ENCODE measurements at places on chromosomes 5 and 9. TPM values are rescaled to one million over a fixed set of nuclear protein-coding genes. Genes with fewer than 3 reads are reported as not detected.

HMGCR gene
- 298 TPM for total RNA-seq

EIF4E1B gene
- 0.46 TPM for total RNA-seq

F2RL2 gene
- 1.2 TPM for total RNA-seq

OSMR gene
- 2.8 TPM for total RNA-seq

BARHL1 gene
- total RNA-seq = 0.69 TPM

KCNMB1 gene
- total RNA-seq = 0.23 TPM

CNTNAP3 gene
- total RNA-seq = 30.7 TPM

DUSP1 gene
- total RNA-seq = 38.5 TPM

ARL14EPL gene
- total RNA-seq = not detected

CAMK2A gene
- total RNA-seq = 59.7 TPM

GPBP1 gene
- total RNA-seq = 133 TPM

FXN gene
- 4.4 TPM for total RNA-seq

TMOD1 gene
- total RNA-seq = 5.5 TPM

SHISAL2B gene
- total RNA-seq = 0.92 TPM

STPG3 gene
- total RNA-seq = not detected

NIPSNAP3A gene
- total RNA-seq = 88.1 TPM

SLC45A2 gene
- total RNA-seq = 0.23 TPM

SLC23A1 gene
- total RNA-seq = 0.69 TPM

PCDHAC1 gene
- 42.7 TPM for total RNA-seq

PCDHGC5 gene
- total RNA-seq = 9.5 TPM

CATSPER3 gene
- total RNA-seq = 0.23 TPM

IL17B gene
- total RNA-seq = not detected

PCDHGA3 gene
- total RNA-seq = 7.2 TPM

IRX1 gene
- 12.7 TPM for total RNA-seq

BRIX1 gene
- 38.3 TPM for total RNA-seq

ABLIM3 gene
- total RNA-seq = 53.1 TPM

ANKRD18A gene
- 11.3 TPM for total RNA-seq

ASS1 gene
- 49.4 TPM for total RNA-seq

LHX3 gene
- not detected for total RNA-seq

MCIDAS gene
- not detected for total RNA-seq

DPH7 gene
- 25.6 TPM for total RNA-seq

IL33 gene
- total RNA-seq = 17.5 TPM

MLLT3 gene
- total RNA-seq = 57.2 TPM

C9orf153 gene
- 0.46 TPM for total RNA-seq

SPATA31A3 gene
- not detected for total RNA-seq

HBEGF gene
- total RNA-seq = 18.2 TPM

CDH18 gene
- 69.4 TPM for total RNA-seq

CWC27 gene
- 32.8 TPM for total RNA-seq

MARCHF11 gene
- 12.9 TPM for total RNA-seq

ADRA1B gene
- total RNA-seq = 6.9 TPM

WDR70 gene
- 31.1 TPM for total RNA-seq

RGS14 gene
- total RNA-seq = 10.1 TPM

PCDHA12 gene
- 7.4 TPM for total RNA-seq

CRB2 gene
- total RNA-seq = 17.1 TPM

IFNK gene
- not detected for total RNA-seq
